ENCODE measurements at places on chromosomes 6 and 20.

DNA sequence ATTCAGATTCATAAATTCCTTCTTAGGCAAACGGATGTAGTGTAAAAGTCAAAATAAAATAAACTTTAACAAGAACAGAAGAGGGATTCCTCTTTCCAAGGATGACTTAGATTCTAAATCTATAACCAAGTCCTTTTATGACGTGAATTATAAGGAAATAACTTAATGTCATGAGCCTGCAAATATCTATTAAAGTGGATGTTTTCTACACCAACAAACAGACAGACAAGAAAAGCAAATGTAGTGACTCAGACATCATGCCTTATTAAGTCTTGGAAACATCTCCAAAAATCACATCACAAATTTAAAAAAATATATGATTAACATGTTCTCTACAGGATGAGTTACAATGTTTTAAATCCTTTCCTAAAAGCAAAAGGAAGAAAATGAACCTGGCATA is 397.1 kb downstream of the ESR1 start:
- DNase-seq: no peak

DNA sequence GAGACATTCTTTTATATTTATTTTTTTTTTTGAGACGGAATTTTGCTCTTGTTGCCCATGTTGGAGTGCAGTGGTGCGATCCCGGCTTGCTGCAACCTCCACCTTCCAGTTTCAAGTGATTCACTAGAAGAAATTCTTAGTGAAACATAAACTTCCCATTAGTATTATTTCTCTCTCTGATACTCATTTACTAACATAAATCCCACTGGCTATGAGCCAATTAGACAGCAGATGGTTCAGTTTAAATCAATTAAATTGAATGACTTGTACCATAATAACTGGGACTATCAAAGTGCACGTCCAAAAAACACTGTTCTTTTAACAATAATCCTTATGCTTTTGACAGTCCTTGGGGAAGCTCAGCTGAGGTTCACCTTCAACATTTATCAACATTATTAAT is 111.2 kb upstream of the PTCHD4 start:
- DNase-seq: no peak

DNA sequence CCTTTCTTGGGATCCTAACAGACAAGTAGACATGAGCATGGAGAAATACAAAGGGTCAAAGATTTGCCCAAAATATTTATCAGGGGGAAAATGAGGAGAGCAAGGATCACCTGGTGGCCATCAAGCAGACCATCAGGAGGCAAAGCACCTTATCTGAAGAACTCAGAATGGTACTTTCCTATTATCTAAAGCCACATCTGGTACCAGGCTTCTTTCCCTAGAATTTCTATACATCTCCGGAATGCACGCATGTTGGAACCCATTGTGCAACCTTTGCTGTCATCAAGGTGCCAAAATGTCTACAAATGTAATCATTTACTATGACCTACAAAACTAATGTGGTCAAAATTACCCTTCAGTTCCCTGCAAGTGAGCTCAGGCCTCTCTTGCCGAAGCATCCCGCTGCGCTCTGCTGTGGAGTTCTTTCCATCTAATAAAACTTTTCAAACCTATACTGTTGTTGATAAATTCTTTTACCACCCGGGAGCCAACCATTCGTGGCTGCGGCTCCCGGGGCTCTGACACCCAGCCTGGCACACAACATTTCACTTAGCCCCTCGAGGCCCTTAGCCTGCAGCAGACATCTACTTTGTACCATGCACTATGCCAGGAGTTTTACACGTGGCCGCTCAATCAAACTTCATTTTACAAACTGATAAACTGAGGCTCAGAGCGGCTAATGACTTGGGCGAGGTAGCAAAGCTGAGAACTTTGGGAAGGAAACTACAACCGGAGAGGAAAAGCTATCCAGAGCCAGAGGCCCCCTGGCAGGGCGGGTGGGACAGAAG is 3.8 kb upstream of the CPXM1 start:
- DNase-seq: no peak

GRCh38 chr6:1436334-1437306 is 47.2 kb downstream of the FOXF2 start:
- no peak for DNase-seq

- no peak for DNase-seq
These were observed 29.4 kb upstream of the RNF8 start for GRCh38 chr6:37324131-37325033.

- DNase-seq: peak; percentile 57
These were observed 68.5 kb downstream of the FYN start for GRCh38 chr6:111804627-111805235.

DNA sequence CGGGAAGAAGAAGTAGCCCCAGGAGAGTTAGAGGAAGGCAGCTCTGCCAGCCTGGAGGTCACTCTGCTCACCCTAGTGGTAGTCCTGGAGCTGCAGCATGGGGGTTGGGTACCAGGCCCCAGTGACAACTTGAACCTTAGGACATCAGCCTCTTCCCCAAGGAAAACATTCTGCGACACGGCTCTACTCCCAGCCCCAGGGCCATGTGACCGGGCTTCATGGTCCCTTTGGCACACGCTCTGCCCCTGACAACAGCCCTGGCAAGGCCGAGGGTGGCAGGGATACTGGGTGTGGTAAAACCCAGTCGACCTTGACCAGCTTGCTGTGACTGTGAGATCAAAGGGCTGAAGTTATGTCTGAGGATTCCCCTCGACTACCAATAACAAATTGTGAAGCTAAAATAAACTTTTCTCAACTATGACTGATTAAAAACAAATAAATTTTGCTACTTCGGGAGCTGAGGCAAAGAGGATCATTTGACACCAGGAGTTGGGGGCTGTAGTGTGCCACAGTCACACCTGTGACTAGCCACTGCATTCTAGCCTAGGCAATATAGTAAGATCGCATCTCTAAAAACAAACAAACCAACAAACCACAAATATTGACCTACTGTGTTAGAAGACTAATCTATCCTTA is 24.4 kb upstream of the ARID1B start:
- no peak for DNase-seq

DNA sequence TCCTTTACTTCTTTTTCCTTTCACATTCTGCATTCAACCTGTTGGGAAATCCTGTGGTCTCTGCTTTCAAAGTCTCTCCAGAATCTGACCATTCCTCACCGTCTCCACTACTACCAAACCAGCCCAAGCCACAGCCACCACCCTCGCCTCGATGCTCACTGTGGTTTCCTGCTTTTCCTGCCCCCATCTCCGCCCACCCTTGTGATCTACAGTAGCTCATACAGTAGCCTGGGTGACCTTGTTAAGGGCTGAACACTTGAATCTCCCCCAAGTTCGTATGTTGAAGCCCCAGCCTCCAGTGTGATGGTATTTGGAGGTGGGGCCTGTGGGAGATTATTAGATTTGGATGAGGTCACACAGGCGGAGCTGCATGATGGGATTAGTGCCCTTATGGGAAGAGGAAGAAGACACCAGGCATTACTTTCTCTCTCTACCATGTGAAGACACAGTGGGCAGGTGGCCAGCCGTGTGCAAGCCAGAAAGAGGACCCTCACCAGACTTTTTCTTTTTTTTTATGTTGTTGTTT is 189.0 kb upstream of the UST start:
- DNase-seq: no peak

- no peak for DNase-seq
These were observed 232.2 kb upstream of the SULF2 start for GRCh38 chr20:48017509-48017908.

- DNase-seq: no peak
These were observed 318.7 kb downstream of the SOX4 start for GRCh38 chr6:21912151-21912832.

DNA sequence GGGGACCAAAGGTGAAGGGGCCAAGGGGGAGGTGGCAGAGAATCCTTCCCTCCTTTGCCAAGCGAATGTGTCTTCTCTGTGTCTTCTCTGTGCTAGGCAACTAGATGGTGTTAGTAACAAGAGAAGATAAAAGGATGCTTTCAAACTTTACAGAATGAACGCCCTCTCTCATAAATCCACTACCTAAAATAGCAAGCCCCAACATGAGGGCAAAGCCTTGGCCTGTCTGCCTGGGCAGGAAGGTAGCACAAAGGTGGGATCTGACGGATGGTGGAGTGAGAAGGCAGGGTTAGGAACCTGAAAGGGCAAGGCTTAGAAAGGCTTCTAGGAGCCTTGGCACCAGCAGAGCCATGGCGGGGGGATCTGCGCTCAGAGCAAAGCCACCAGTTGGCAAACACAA is 13.6 kb upstream of the TGM3 start:
- DNase-seq: no peak

GRCh38 chr6:16594849-16595248 is 166.4 kb downstream of the ATXN1 start:
- no peak for DNase-seq

DNA sequence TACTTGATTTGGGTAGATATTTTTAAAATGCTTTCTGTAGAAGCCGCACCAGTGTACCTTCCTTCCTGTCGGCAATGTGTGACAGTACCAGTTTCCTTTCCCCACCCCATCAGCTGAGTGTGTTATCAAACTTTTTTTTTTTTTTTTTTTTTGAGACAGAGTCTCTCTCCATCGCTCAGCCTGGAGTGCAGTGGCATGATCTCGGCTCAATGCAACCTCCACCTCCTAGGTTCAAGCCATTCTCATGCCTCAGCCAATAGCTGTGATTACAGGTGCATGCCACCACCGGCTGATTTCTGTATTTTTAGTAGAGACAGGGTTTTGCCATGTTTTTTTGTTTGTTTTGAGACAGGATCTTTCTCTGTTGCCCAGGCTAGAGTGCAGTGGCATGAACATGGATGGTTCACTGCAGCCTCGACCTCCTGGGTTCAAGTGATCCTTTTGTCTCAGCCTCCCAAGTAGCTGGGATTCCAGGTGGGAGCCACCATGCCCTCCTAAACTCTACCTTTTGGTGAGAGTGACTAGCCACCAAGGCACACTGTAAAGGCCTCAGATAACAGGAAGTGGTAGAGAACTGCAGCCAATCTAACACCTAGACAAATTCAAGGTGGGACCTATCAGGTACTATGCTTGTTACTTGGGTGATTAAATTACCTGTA is 26.5 kb upstream of the ZBTB22 start:
- DNase-seq: peak; percentile 34

DNA sequence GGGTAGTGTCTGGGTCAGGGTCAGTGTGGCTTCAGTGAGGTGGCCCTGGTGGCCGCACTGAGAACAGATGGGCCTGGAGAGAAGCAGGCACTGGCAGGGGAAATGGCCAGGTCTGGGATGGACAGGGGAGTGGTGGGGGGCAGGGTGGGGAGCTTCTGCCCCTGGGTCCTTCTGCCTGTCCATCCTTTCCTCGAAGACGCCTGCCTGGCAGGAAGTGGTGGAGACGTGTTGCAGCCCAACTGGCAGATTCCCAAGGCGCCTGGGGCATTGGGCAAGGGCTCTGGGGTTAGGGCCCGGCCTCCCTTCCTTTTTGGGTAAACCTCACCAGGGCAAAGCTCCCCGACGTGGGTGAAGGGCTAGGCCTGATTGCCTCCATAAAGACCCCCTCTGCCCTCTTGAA is 10.4 kb downstream of the SRC start:
- DNase-seq: no peak

DNA sequence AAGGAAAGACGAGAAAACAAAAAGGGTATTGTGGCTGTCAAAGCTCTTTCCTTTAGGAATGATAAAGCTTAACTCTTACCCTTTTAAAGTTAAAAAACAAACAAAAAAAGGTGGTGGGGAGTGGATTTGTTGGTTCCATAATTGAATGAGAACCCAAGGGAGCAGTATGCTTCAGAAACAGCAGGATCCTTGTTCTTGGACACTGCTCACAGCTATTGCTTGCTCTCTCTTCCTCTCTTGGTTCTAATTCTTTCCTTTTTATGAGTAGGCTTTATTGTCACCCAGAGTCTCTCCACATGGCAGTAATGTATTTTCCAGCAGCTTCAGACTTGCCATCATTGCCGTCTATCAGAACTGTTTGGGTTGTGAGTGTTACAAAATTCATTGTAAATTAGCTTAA is 18.7 kb upstream of the ATRN start:
- DNase-seq: no peak

- peak; percentile 21 for DNase-seq
These were observed 25.5 kb upstream of the KCNK16 start for GRCh38 chr6:39347906-39348585.

- no peak for DNase-seq
These were observed 159.4 kb upstream of the SPTLC3 start for GRCh38 chr20:12849225-12849910.

- no peak for DNase-seq
These were observed 40.2 kb upstream of the FAM50B start for GRCh38 chr6:3808759-3809514.

DNA sequence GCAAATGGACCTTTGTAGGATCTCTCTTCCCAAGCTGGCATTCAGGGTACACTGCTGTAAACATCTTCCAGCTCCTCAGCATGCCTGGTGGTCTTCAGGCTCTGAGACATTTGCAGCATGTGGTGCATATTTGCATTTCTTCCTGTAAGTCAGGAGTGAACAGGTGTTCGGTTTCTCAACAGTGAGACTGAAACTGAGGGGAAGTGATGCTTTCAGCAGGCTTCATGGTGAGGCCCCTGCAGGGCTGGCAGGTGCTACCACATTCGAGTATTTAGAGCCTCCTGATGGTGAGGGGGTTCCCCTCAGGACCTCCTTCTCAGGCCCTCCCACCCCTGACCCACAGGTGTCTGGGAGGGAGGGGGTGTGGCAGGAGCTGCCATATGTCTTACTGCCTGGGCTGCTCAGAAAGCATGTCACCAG is 15.1 kb downstream of the MYBL2 start:
- no peak for DNase-seq

- DNase-seq: no peak
These were observed 149.7 kb upstream of the ARID1B start for GRCh38 chr6:156627524-156627923.
